ENCODE measurements at places on chromosomes 5 and 9.

GRCh38 chr9:8728910-8729309 lies 929.3 kb upstream of the DMAC1 start:
- no peak for DNase-seq

DNA sequence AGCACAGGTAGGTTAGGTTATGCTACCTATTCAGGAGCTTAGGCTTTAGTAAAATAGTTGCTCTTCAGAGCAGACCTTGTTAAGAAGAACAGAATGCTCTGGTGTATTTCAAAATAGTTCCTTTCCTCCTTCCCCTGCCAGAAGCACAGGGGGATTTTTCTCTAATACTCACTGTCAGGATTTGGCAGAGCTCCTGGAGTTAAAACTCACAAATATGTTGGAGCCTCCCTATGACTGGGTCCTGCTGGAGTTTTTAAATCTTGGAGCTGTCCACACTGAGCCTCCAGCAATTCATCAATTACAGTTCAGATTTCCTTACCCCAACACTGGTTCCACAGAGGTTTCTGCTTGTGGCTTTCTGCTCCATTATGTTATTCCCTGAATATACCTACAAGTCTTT lies 1233.8 kb upstream of the WWC1 start:
- no peak for DNase-seq

GRCh38 chr5:144011388-144011787 lies 159.1 kb downstream of the YIPF5 start:
- no peak for DNase-seq

DNA sequence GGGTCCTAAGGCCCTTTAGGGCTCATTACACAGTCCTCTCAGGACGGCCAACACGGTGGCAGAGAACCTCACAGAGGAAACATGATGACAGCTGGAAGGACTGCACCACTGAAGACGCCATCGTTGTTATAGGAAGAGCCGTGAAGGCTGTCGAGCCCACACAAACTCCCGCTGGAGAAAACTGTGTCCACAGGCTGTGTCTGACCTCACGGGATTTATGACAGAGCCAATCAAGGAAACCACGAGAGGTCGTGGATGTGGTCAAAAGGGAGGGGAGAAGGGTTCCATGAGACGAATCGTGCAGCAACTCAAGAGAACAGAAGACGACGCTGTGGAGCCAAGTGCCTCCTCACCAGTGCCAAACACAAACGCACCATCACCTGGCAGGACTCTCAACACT lies 12.2 kb downstream of the QSOX2 start:
- DNase-seq = no peak

GRCh38 chr9:79387101-79387835 lies 184.5 kb upstream of the TLE4 start:
- DNase-seq = no peak

DNA sequence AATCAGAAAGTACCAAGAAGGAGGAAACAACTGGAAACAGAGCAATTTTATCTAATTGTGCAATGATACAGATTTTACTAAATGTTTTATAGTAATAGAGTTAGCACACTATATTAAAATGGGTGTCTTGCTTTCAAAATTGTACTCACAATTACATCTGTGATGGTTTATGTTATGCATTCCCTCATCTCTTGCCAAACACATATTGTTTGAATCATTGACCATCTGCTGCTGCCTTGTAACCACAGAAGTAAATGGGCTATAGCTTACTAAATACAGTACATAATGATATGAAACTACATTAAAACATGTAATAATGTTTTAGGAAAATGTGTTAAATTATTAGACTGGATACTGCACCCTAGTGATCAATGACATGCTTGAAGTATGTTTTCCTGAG lies 158.1 kb downstream of the SLC25A46 start:
- no peak for DNase-seq

DNA sequence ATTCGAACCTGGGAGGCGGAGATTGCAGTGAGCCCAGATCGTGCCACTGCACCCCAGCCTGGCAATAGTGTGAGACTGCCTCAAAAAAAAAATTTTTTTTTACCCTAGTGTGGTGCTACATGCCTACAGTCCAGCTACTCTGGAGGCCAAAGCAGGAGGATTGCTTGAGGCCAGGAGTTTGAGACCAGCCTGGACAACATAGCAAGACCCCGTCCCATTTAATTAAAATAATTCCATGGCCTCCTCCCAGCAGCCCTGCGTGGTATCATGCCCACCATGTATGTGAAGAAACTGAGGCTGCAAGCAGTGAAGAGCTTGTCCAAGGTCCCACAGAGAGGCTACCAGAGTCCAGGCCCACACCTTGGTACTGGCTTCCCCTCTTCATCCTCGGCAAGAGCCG lies 19.4 kb upstream of the PHYHD1 start:
- no peak for DNase-seq

GRCh38 chr9:88060746-88061145 lies 77.5 kb downstream of the SPATA31C2 start:
- no peak for DNase-seq

- no peak for DNase-seq
Measured at GRCh38 chr9:114674076-114674797, 7.8 kb downstream of the TEX48 start.

- no peak for DNase-seq
Measured at GRCh38 chr9:37379835-37380234, 42.7 kb upstream of the GRHPR start.

GRCh38 chr9:107180206-107180605 lies 102.9 kb upstream of the RAD23B start:
- DNase-seq = no peak

- no peak for DNase-seq
Measured at GRCh38 chr9:104872656-104873488, 55.1 kb downstream of the ABCA1 start.

GRCh38 chr9:133122605-133122934 lies 1.5 kb upstream of the RALGDS start:
- DNase-seq = no peak

GRCh38 chr5:21391506-21391905 lies 1403.5 kb upstream of the CDH18 start:
- no peak for DNase-seq

GRCh38 chr5:180563994-180564393 lies 27.3 kb downstream of the SCGB3A1 start:
- no peak for DNase-seq

- DNase-seq = no peak
Measured at GRCh38 chr9:17625644-17626388, 47.0 kb downstream of the SH3GL2 start.

DNA sequence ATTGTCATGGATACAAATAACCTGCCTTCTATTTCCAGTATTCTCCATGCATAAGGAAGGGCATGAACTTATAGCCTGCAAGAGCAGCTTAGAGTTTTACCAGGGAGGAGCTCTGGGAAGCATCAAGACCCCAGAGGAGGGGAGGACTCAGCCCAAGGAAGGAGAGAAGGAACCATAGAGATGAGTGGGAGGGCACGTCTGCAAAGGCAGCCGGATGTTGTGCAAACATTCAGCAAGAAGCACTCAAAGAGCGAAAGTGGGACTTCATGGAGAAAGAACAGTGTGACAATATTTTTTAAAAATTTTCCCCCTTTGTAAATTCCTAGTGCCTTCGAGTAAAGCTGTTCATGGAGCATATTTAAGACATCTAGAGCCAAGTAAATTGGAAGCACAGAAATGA lies 270.1 kb upstream of the PTGER4 start:
- DNase-seq = no peak

- DNase-seq = no peak
Measured at GRCh38 chr9:74330487-74331214, 166.5 kb upstream of the RORB start.

Data from stimulated activated CD8-positive, alpha-beta memory T cell treated with anti-CD3 and anti-CD28 coated beads, Interleukin-7, amount 100 ng/mL, for 4 hours (primary cell).